NCI-H1105 (cell line): ENCODE measurements at places on chromosomes 16 and 17.

GRCh38 chr16:31354394-31355291 is at the start of gene ITGAX:
TSS of gene ITGAX (plus strand) at chr16:31355176. CDS start at chr16:31355255, 79 bp downstream.
- no peak for DNase-seq

DNA sequence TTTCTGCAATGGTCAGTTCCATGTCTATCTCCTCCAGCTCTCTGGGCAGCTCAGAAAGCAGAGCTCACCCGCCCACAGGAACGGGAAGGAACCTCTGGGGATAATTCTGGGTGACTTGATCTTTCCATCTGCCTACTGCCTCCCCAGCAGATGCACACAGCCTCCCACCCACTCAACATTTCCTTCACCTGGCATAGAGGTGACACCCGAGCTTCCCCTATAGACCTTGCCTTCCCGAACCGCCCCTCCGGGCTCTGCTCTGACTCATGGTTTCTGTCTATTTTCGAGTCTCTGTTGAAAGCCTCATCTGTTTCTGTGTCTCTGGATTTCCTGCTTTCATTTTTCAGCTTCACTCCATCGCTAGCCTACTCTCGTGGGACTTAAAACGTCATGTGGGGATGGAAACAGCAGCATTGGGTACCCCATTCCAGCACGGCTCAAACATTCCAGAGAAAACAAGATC is 11.4 kb downstream of the GGA3 start:
- DNase-seq = no peak

- DNase-seq = no peak
These were observed 4.4 kb downstream of the ZNF48 start for GRCh38 chr16:30399435-30400186.

- no peak for DNase-seq
These were observed 30.9 kb downstream of the DCAKD start for GRCh38 chr17:45020354-45021138.

DNA sequence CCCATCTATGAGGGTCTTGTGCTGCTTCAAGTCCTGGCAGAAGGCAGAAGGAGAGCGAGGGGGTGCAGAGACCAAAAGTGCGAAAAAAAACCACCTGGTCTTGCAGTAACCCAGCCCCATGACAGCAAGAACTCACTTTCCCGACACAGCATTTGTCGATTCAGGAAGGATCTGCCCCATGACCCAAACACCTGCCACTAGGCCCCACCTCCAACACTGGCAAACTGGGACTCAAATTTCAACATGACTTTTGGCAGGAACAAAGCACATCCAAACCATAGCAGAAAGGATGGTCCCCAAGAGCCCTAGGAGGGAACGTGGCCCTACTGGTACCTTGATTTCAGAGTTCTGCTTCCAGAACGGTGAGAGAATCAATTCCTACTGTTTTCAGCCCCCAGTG is 34.7 kb upstream of the KLHDC4 start:
- no peak for DNase-seq

DNA sequence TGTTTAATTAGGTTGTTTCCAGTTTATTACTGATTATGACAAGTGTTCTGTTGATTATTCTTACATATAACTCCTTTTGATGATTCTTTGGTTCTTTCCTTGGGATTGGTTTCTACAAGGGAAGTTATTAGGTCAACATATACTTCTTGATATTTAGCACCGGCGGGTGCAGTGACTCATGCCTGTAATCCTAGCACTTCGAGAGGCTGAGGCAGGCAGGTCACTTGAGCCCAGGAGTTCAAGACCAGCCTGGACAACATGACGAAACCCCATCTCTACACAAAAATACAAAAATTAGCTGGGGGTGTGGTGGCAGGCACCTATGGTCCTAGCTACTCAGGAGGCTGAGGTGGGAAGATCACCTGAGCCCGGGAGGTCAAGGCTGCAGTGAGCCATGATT is 120.2 kb upstream of the HAS3 start:
- no peak for DNase-seq

GRCh38 chr17:43216369-43216761 is 4.7 kb downstream of the TMEM106A start:
- no peak for DNase-seq

DNA sequence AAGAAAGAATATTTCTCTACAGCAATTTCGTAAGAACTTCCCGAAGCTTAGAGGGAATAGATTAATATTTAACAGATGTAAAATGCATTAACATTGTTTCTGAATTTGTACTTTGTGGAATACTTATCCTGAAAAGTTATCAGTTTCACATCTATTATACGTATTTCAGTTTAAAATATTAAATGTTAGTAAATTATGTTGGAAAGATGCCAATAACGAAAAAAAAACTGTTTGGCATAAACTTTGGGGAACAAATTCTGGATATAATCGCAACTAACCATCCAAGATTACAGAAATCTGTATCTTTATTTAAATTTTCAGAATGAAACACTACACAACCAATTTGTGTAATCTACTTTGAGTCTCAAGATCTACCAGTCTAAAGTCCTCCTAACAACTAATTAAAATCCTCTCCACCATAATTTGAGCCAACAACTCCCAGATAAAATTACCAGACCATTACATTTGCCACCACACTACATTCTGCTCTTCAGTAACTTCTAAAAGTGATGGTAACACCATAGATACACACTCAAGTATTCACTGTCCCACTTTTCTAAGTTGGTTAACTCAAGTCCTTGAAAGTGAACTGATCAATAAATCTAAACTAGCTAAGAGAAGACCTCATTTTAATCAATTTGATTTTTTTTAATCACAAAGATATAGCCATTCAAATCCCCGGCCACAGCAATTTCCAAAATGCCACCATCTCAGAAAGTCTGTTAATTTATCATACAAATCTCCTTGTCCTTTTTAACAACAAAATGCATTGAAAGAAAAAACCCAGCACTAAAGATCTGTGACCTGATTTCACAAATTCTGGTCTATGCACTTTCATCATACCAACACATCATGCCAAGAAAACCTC is 2.0 kb downstream of the SIAH1 start:
- no peak for DNase-seq

DNA sequence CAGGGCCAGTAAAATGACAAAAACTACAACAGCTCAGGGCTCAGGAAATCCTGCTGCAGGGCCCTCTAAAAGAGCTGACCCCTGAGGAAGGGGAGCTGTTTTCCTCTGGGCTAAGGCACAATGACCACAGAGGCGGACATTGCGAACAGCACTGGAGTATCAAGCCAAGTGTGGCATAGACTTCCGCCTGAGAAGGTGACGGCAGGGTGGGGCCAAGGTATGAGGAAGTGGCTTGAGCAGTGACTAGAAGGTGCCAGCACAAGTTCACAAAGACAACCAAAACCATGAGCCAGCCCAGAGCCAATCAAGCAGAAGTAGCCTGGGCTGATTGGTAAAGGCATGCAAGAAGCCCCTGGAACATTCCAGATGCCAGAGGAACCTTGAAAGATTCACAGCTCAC is 13.9 kb downstream of the ERN2 start:
- DNase-seq = no peak

DNA sequence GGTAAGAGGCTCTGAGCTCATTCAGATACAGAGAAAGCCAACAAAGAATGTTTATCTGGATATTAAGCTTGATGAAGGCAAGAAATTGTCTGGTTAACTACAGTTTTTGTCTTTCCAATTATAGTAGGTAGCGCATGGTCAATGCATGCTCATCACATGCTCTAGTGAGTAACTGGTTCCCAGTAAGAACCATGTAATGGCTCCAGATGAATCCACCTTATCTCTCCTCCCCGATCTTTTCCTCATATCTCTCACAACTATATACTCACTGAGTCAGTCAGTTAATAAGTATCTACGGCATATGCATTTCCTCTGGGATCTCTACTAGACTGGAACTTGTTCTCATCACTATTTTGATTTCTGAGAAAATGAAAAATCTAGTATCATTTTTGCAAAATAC is 340.7 kb upstream of the DYNLRB2 start:
- DNase-seq = no peak

DNA sequence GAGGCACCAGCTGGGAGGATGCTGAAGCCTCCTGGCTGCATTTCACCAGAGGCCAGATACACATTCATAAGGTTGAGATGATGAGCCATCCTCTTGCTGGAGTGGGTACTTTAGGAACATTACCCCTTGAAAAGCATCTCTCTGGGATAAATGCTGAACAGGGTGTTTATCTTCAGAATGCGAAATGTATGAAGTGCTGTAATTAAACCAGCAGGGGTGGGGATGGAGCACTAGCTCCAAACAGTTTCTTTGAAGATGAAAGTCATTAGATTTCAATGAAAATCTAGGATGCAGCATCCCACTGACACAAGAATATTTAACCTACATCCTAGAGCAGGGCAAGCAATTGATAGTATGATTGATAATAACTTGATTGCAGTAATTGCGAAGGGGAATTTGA is 158.1 kb downstream of the CYLD start:
- DNase-seq = peak; percentile 11

- no peak for DNase-seq
These were observed 19.3 kb upstream of the CDC42EP4 start for GRCh38 chr17:73331060-73331459.

DNA sequence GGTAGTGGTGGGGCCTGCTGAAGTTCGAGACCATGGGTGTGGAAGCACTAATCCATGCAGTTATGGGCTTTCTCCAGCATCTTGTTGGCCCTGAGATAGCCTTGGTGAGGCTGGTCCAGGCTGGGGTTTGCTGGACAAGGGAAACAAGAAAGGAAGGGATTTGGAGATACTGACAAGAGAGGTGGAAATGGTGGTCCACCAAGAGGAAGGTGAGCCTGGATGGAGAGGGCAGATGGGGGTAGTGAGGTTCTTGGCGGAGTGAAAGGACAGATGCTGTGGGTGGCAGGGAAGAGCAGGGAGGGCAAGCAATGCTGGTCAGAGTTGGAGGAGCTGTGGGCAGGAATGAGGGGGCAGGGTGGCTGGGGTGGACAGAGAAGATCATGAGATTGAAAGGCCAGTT is 5.5 kb upstream of the SMPD3 start:
- DNase-seq = no peak

DNA sequence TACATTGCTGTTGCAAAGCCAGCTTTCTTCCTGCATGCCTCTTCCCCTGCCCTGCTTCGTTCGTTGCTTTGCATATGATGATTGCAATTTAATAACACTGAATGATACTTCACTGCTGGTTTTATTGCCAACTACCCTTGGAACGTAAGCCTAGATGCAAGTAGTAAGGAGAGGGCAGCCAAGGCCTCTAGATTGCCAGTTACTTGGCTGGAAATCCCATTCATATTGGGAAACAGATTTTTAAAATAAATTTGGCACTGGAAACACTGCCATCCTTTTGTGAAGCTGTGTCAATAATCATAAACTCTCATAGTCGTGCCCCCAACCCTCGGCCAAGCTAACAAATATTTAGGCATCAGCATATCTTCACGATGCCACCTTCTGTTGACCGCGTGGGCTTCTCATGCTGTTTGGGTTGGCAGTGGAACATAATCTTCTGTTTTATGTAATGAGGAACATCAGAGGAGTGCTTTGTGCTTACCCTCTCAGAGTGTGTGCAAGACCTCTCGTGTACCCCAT is 86.5 kb downstream of the MAP2K6 start:
- DNase-seq = no peak

GRCh38 chr17:68853439-68853838 is 101.8 kb downstream of the ABCA8 start:
- DNase-seq = no peak

DNA sequence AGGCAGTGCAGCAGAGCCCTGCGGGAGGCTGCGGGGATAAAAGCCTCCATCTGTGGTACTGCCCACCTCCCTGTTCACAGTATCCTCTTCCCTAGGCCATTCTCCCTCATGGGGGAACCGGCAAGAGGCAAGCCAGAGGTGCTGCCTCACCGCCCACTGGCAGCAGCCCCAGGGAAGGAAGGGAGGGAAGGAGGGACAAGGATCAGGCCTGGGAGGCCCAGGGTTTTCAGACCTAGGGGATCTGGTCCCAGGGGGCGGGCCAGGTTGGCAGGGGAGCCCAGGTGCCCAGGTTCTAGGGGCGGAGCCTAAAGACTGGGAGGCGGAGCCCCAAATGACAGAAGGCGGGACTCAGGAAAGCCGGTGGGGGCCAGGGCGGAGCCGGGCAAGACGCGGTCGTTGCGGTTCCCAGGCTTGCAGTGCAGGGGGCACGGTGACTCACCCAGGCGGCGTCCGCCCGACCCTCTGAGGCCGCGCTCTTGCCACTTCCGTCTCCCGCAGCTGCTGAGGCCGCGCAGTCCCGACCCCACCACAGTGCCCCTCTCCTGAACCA is 3.0 kb upstream of the MTMR4 start:
- DNase-seq = peak; percentile 92

DNA sequence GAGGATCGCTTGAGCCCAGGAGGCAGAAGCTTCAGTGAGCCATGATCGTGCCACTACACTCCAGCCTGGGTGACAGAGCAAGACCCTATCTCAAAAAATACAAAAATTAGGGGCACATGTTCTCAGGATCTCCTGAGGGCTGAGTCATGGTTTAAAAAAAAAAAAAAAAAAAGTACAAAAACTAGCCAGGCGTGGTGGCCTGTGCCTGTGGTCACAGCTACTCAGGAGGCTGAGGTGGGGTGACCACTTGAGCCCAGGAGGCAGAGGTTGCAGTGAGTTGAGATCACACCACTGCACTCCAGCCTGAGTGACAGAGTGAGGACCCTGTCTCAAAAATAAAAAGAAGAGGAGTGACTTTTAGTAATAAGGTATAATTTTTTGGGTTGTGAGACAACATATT is 16.9 kb downstream of the BLMH start:
- no peak for DNase-seq

- DNase-seq = peak; percentile 63
These were observed 10.6 kb downstream of the MYH3 start for GRCh38 chr17:10646392-10646990.

DNA sequence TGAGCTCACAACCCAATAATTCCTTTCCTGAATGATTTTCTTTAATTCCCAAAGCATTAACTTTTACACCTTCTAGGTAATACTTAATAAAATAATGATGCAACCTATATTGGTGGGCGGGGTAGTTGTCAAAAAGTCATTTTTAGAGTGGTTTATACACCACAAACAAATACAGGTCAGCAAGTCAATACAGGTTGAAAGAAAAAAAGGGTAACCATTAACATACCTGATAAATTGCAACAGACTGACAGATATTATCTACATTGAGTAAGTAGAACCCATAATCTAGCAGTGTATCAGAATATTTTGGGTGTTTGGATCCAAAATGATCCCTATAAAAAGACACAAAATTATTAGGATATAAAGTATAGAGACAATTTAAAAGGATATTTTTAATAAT is 39.3 kb downstream of the CHCT1 start:
- DNase-seq = no peak

DNA sequence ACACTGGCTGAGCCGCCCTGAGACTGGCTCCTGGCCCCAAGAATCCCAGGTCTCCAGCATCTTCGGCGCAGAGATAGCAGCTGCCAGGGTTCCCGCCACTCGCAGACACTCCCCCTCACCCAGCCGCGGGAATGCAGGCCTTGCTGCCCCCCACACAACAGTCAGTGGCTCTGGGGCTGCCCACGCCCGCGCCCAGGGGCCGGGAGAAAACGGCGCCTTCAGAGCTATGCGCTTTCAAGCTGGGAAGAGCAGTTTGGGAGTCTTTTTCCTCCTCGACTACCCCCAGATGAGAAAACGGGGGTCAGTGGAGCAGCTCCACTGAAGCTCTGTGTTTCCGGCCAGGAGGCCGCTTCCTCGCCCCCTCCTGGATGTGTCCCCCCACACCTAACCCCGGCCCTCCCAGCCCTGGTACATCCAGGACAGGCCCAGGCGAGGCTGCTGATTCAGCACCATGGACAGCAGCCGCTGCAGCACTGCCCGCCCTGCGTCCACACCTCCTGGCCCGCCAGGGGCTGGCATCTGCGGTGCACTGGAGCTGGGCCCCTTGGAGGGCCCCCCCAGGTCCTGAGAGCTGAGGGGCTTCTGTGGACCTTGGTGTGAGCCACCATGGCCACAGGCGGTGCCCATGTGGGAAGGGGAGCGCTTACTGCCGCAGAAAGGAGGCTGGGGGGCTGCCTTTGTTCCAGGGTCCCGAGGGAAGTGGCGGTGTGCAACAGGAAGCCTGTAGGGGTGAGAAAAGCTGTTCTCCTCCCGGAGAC is 35.7 kb downstream of the CACNA1H start:
- DNase-seq = no peak
